ENCODE measurements at places on chromosomes 3 and 15.
A peak's percentile ranks its signal among the peaks of the same experiment; 100 is the strongest.

GRCh38 chr15:70442616-70443321 lies 320.6 kb downstream of the UACA start:
- DNase-seq, result peak; percentile 81

- DNase-seq, result no peak
Observed at GRCh38 chr3:134640872-134641470, 9.9 kb downstream of the KY start.

DNA sequence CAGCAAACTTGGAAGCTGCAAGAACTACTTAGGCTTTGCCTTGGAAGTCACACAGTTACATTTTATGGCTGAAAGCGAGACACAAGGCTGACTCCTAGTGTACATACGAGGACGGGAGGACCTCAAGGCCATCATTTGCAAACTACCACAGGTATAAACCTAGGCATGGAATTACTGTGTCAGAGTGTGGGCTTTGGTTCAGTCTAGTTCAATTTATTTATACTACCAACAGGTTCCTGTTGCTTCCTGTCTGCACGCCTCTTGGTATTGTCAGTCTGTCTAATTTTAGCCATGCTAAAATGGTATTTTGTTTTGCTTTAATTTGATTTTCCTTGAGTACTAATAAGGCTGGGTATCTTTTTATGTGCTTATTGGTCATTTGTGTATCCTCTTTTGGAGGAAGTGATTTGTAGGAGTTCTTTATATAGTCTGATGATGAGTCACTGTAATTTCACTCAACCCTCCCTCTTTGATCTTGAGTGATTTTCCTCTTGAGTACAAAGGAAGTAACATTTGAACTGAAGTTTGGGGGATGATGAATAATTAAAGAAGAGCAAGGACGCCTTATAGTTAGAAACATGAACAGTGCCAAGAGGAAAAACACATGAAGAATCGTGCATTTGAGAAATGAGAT lies 8.2 kb downstream of the ANKRD34C start:
- DNase-seq, result no peak

DNA sequence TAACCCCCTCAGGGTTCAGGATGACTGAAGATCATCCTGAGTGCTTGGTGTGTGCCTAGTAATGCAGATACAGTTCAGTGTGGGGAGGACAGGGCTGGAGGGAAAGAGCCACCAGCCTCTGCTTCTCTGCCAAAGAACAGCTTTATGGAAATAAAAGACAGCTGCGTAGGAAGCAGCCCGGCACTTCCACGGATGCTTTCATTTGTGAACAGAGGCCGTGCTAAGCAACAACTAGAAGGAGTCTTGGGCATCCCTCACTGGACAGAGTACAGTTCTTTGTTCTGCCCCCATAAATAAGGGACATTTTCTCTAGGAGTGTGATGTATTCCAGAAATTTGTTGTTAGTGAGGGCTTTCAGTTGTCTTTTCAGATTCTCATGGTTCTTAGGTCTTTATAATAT lies 194.8 kb upstream of the RGMA start:
- peak; percentile 13 for DNase-seq

- no peak for DNase-seq
Observed at GRCh38 chr3:54577313-54577712, 350.5 kb downstream of the LRTM1 start.

DNA sequence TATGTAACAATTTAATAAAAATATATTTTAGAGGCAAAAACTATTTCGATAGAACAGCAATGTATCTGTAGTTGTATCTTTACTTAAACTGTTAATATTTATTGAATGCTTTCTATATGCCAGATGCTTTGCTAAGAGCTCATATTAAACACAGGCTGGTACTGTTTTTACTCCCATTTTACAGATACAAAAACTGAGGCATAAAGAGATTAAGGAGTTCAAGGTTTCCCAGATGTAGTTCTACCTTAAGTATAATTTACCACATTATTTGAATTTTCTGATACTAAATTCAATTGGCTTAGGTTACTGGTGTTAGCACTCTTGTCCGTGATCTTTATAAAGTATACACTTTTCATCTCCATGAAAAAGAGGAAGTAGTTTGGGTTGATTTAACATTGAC lies 149.8 kb downstream of the ROBO2 start:
- no peak for DNase-seq

DNA sequence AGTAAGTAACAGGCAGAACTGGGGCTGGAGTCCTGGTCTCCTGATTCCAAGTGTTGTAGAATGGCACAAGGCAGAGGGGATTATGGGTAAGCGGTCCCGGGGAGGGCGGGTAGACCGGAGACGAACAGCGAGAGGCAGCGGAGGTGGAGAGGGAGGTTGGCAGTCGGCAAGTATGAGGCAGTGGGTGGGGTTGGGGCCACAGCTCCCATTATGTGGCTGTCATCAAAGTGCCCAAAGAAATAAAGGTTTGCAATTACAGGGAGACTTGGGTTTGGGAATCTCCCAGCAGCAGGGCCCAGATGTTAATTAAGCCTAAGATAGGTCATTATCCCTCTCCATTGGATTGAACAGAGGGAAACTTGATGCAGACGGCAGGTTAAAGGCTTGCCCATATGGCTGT lies 16.9 kb downstream of the FAM43A start:
- DNase-seq, result no peak

GRCh38 chr3:39202094-39202493 lies 9.7 kb upstream of the XIRP1 start:
- DNase-seq, result no peak

- no peak for DNase-seq
Observed at GRCh38 chr3:18886331-18886730, 262.0 kb upstream of the KCNH8 start.

DNA sequence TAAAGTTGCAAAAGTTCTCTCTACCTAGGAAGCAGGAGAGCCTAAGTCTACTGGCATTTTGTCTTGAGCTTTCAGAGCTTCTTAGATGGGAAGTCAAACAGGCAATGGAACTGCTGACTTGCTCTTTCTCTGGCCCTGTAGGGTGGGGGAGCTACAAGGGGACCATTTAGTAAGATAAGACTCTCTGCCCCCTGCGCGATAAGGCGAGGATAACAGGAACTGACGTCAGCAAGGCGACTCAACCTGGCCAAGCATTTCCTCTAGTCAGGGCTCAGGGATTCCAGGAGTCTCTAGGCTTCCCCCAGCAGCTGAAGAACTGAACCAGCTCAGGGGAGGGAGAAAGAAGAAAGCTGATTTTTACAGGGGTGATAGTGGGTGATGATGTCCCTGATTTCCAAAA lies 5.8 kb downstream of the RARB start:
- no peak for DNase-seq

DNA sequence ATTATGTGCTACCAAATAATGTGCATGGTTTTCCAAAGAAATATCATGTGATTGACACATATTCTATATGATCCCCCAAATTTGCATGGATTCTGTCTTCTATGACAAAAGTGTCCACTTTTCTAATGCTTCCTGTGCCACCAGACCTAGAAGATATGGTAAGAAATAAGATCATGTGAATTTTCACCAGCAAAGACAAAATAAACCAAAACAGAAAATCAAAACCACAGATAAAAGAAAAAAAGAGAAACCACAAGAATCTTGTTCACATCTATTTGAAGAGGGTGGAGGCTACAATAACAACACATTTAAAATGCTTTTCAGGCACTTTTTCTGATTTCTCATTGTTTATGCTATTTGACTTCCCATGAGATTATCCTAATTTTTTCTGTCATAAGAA lies 303.4 kb downstream of the DIPK2A start:
- no peak for DNase-seq
